ENCODE measurements at places on chromosomes 3 and 15.
A peak's percentile ranks its signal among the peaks of the same experiment; 100 is the strongest.

GRCh38 chr3:50550079-50550736, 17.3 kb downstream of the C3orf18 start:
- peak; percentile 58 for DNase-seq

- no peak for DNase-seq
Observed at GRCh38 chr3:115616461-115616860, 6.8 kb upstream of the GAP43 start.

GRCh38 chr3:197711973-197712707, 24.6 kb downstream of the RUBCN start:
- DNase-seq: peak; percentile 91

GRCh38 chr15:84862214-84862975, 22.1 kb upstream of the SLC28A1 start:
- DNase-seq: no peak

DNA sequence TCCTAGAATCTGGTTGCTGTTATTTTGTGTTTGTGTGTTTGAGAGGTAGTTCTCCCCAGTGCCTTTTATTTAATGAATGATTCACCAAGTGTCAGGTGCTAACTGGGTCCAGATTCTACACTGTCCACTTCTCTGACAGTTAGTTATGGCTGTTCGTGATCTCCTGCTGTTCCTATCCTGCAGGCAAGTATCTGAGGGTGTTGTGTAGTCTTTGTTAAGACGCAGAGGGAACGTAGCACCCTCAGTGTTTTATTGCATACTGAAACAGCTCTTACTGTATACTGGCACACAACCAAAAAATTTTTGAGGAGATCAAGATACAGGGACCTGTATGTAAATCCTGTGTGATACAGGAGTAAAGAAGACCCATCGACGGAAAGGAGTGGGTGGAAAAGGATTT, 1271.3 kb downstream of the ROBO1 start:
- no peak for DNase-seq

DNA sequence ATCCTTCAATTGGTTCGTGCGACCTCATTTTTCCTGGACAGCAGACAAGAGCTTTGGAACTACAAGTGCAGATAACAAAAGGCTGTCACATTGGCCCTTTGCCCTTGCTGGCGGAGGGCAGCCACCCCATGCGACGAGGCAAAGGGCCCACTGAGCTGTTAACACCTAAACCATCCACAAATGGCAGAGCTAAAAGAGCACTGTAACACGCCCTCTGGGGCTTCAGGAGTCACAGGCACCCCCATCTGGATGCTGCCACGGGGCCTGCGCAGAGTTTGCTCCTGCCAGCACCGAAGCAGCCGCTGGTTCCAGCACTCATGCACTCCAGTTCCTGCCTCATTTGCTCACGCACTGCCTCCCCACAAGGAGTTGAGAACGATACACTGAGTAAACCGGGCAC, 524.9 kb downstream of the ZNF385D start:
- DNase-seq: no peak

GRCh38 chr3:193831495-193832455, 238.8 kb downstream of the OPA1 start:
- DNase-seq: peak; percentile 70

DNA sequence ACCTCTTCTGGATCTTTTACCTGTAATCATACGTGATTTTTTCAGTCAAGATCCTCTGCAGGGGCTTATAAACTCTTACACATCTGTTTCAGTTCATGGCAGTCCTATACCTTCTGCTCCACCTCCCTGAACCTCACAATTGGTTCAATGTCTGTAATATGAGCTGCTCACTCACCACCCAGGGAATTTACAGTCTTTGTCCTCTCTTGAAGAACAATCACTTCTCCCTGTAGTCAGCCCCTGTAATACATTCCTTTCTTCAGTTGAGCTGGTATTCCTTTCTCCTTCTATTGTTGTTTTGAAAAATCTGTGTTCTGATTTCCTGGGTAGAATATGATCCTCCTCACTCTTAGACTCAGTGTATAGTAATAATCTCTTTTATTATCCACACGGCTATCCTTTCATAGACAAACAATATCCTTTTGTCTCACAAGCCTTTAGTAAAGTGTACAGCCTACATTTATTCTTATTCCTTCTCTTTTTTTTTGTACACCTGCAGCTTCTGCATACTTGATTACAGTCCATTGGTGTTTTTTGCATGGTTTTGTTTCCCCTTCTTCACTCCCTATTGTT, 101.8 kb downstream of the NECTIN3 start:
- DNase-seq: no peak

DNA sequence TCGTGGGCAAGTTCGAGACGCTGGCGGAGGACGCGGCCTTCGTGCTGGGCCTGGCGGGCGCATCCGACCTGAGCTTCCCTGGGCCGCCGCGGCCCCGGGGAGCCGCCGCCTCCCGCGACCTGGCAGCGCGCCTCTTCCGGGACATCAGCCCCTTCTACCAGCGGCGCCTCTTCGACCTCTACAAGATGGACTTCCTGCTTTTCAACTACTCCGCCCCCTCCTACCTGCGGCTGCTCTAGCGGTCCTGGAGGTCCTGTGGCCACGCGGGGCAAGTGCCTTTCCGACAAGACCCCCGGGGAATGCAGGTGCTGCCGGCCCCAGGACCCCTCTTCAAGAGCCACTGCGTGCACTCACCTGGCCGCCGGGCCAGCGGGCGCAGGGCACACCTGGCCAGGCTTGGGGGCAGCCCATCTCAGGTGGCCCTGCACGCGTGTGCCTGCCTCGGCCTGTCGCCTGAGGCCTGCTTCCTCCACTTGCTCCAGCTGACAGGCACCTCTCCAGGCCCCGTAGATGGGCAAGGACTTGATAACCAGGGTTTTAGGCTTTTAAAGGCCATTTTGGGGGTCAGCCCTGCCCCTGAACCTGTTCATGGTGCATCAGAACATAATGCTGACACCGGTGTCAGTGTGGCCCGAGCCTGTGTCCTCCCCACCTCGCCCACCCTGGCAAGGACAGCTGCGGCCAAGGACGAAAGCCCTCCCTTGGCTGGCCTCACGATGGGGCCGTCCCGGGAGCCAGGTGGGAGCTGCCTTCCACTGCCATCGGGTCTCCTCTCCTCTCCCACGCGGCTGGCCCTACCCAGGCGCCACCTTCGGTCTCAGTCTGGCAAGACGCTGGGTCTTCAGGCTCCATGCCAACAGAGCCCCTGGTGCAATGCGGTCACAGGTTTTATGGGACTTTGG, 16.1 kb downstream of the C3orf22 start:
- no peak for DNase-seq

Data from inflammatory macrophage (primary cell).